Astrocyte of the spinal cord (primary cell): ENCODE measurements at places on chromosomes 4 and X.

- no peak for DNase-seq
Measured at GRCh38 chr4:83340692-83341343, 6.2 kb upstream of the HPSE start.

- DNase-seq: no peak
Measured at GRCh38 chrX:7444967-7445366, 297.0 kb upstream of the PUDP start.

GRCh38 chr4:27018076-27018475 is 157.4 kb downstream of the STIM2 start:
- no peak for DNase-seq

DNA sequence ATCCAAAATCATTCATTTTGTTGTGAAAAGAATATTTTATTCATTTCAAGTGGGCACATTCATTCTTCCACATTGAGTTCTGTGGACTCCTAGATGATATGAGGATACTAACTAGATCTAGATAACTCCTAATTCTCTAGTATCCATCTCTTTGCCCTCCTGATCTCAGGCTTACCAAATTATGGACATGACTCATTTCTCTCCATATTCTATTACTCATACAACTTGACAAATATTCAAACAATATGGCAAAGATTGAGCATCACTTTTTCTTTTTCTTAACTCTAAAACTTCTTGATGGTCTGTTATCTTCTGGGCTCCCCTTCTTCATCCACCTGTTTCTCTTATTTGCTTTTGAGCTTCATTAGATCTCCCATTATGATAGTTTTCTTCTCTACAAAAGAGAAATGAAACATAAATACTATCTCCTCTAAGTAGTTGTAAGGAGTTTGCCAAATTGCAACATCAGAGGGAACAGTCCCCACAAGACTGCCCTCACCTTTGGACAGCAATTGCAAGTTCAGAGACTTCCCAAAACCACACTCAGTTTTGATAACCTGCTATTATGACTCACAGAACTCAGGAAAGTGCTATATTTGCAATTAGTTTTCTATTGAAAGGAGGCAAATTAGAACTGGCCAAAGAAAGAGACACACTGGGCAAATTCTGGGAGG is 422.9 kb downstream of the SPRY1 start:
- no peak for DNase-seq

GRCh38 chr4:119750771-119751170 is 122.2 kb upstream of the PDE5A start:
- DNase-seq: peak; percentile 66

- no peak for DNase-seq
Measured at GRCh38 chrX:52352551-52352950, 16.3 kb upstream of the XAGE2 start.

GRCh38 chrX:133781174-133781573 is 204.2 kb downstream of the GPC3 start:
- DNase-seq: no peak

GRCh38 chrX:41543025-41543424 is 95.9 kb downstream of the NYX start:
- DNase-seq: no peak

DNA sequence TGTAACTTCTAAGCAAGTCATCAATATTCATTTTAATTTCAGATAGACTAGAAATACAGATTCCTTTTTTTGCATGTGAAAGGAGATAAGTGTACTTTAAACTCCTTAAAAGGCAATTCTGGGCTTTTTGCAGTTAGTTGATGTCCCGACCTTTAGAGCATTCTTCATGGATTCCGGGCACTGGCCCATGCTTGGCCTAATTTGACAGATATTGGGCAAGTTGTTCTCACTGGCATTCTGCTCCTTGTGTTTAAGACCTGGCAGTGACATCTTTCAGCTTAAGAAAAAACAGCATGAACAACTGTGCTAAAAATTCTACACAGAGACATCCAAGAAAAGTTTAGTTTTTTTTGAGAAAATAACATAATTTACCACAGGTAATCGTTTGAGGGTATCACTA is 1037.2 kb downstream of the PCDH18 start:
- no peak for DNase-seq

GRCh38 chr4:792626-793092 is 33.3 kb downstream of the CPLX1 start:
- DNase-seq: no peak
